Left lung (tissue), 14 donors: ENCODE measurements at places on chromosomes 11 and 22. TPM values are rescaled to one million over a fixed set of nuclear protein-coding genes. Genes with fewer than 3 reads are reported as not detected.

The FERMT3 gene
- total RNA-seq, result 42.2 TPM

The CDC42EP2 gene
- 18.5 TPM for total RNA-seq

The MMP20 gene
- not detected for total RNA-seq

The LMO1 gene
- total RNA-seq, result not detected

The LINC01488 gene
- total RNA-seq, result not detected

The CTSF gene
- 23.3 TPM for total RNA-seq

The TTC12 gene
- 17.5 TPM for total RNA-seq

The LDHAL6A gene
- total RNA-seq, result not detected

The C11orf86 gene
- not detected for total RNA-seq

The PLCB3 gene
- total RNA-seq, result 42.7 TPM

The RAB39A gene
- 1.7 TPM for total RNA-seq

The FGF19 gene
- total RNA-seq, result not detected

The KRTAP5-7 gene
- total RNA-seq, result 0.24 TPM
